ENCODE measurements at places on chromosomes 16 and 17.

DNA sequence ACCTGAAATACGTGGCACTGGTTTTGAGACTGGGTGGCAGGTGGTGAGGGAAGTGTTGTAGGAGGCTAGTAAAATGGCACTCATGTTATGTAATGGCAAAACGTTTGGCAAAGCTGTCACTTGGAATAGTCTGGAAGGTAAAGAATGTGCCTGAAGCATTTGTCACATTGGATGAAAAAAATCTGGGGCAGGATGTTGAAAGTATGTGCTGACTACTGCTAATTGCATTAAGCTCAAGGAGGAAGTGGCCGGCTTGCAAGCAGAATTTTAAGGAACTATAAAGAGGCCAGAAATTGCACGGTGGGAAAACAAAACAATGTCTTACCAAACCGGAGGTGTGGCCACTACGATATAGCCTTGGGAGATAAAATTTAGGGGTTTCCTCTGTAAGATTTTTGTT is 26.6 kb upstream of the NLRP1 start:
- DNase-seq = no peak

DNA sequence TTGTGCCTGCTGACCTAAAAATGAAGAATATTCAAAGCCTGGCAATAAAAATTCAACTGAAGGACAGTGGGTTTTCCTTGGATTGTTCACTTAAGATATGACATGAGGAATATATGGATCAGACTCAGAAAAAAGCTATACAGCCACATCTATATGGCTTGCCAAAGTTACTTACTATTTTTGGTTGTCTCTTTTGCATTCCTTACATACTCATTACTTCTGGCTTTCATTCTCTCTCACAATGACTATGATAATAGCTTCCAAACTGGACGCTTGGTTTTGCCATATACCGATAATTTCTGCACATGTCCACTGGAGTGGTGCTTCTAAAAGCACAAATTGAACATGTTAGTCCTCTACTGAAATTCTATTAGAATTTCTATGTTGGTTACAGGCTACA is 664.9 kb downstream of the CDH8 start:
- DNase-seq = no peak

GRCh38 chr17:72123530-72124437 is 3.0 kb downstream of the SOX9 start:
- DNase-seq = no peak

DNA sequence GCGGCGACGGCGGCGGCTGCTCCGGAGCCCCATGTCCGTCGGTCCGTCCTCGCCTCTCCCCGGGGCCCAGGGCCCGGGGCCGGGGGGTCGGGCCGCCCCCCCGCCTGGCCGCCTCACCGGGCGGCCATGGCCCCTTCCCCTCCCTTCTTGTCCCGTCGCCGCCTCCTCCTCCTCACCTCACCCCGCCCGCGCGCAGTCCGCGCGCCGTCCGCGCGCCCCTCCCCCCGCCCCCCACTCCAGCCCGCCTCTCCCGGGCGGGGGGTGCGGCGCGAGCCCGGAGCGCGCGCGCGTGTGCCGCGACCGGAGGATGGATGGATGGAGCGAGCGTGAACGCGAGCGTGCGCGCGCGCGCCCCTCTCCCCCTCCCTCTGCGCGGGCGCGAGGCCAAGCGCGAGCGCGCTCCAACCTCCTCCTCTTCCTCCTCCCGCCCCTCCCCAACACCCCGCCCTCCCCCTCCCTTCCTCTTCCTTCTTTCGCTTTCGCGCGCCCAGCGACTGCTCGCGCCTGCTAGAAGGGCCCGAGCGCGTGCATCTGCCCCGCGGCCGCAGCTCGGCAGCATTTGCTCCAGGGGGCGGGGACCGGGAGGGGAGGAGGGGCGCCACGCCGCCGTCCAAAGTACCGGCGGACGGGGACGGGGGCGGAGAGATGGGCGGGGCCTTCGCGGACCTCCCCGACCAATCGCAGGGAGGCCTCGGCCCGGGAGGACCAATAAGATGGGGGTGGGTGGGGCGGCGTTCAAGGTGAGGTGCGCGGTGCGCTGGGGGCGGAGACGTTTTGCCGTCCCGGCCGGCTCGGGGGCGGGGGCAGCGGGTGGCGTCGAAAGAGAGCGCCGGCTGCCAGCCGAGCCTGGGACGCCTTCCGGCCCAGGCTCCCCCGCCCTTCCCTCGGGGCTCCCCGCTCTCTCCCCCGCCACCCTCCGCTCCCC is at the start of gene ATXN7L3:
Gene ATXN7L3 (minus strand): TSS at position 332 of the 925 bp plus-strand sequence. CDS start 1,814 bp downstream, outside the sequence.
- DNase-seq = peak; percentile 94

DNA sequence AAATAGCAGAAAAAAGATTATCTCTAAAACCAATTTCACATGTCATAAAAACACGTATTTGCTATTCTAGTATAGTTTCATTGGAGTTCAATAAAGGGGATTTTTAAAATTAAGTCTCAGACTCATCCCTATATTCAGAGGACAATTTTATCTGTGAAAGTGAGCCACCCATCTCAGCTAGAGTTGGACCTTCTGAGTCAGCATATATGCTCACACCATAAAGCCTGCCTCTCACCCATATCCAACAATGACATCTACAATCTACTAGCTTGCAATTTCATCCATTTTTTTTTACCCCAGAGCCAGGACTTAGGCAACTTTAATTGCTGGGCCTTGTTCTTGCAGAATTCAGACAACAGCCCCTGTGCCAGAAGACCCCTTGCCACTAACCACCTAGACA is 165.3 kb upstream of the DYNLRB2 start:
- no peak for DNase-seq

- no peak for DNase-seq
Measured at GRCh38 chr16:79869304-79870015, 268.9 kb upstream of the MAF start.

GRCh38 chr17:58020401-58020800 is 13.4 kb upstream of the SRSF1 start:
- no peak for DNase-seq

DNA sequence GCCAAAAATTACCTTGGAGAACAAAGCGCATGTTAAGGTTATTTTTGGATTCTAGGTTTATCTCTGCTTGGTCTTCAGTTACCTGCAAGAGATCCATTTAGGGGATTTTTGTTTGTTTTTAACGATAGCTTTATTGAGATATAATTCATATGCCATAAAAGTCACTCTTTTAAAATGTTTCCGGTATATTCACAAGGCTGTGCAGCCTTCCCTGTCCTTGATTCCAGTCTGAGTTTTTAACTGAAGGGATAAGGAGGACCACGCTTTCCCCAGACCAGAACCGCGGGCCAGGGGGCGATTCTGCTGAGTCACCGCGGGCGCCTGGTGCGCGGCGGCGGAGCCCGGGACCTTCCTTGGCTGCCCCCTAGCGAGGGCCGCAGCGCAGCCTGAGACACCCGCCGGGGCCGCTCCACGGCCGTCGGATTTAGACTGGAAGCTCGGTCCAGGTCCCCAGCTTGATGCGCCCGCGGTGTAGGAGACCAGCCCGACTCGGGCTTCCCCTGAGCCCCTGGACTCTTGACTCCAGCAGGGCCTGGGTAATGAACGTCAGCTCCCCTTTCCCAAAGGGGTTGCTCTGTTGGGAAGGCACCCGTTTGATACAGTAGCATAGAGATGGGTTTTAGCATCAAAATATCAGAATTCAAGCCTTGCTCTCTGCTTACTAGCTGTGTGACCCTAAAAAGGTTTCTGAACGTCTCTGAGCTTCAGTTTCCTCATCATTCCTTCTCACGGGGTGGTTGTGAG is 50.0 kb upstream of the STH start:
- DNase-seq = peak; percentile 73

- no peak for DNase-seq
Measured at GRCh38 chr16:73756289-73757178, 540.1 kb upstream of the PSMD7 start.

- DNase-seq = no peak
Measured at GRCh38 chr17:72448019-72448418, 327.2 kb downstream of the SOX9 start.

- DNase-seq = peak; percentile 79
Measured at GRCh38 chr16:18983565-18984434, at the start of gene TMC7. TSS of gene TMC7 (plus strand) at chr16:18983934. CDS start at chr16:18984064, 130 bp downstream.

DNA sequence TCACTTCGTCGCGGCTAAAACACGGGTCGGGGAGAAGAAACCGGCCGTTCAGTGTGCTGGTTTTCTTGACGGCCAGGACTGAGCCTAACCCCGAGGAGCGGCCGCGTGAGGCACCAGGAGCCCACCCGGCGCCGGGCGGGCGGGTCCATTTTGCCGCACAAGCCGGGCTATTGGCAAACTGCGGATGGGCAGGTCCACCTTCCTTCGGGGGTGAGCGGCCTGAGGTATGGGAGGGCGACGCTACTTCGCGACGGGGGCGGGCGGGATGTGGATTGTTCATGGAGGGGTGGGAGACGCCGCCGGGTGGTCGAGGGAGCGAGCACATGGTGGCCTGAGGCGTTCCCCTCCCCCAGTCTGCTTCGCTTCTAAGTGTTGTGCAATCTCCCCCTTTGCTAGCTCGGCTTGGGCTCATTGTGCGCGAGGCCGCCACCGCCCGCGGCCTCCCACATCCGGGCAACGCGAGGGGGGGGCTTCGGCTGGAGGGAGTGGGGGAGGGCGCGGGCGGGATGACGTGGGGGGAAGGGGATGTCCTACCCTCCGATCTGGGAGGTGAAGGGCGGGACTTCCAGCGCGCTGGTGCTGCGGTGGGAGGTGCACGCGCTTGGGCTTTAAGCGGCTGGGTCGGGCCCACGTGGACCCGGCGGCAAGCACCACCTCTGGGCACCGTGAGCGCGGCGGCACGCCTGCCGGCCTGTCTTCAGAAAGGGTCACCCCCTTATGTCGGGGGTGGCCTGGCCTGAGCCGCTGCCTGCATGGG is 5.9 kb upstream of the CD68 start:
- peak; percentile 83 for DNase-seq

DNA sequence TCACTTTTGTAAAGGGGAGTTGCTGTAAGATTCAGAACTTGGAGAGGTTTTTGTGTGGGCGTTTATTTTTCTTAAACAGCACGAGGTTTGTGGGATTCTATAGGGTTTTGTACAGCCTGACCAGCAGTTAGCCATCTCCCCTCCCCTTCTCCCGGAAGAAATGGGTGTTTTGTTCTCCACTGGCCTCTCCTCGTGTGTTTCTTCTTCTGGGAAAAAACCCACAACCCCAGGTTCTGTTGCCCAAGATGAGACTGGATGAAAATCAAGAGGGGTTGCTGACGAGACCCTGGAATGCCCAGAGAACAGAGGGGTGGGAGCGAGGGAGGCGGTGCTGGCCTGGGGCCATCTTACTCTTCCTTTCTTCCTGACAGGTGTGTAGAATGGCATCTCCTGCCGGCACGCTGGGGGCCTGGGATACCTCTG is 186.1 kb downstream of the MSI2 start:
- no peak for DNase-seq

- DNase-seq = no peak
Measured at GRCh38 chr16:84373907-84374489, 5.7 kb downstream of the ATP2C2 start.

GRCh38 chr16:29806099-29806579 is at the start of gene MAZ:
TSS of gene MAZ (plus strand) at chr16:29806529. CDS start at chr16:29806702, 173 bp downstream.
- DNase-seq = no peak

GRCh38 chr16:86631444-86631843 is 53.1 kb downstream of the FOXL1 start:
- no peak for DNase-seq

- no peak for DNase-seq
Measured at GRCh38 chr17:62790564-62790986, 17.5 kb downstream of the MARCHF10 start.

- DNase-seq = no peak
Measured at GRCh38 chr17:65694601-65695000, 133.2 kb upstream of the AXIN2 start.

DNA sequence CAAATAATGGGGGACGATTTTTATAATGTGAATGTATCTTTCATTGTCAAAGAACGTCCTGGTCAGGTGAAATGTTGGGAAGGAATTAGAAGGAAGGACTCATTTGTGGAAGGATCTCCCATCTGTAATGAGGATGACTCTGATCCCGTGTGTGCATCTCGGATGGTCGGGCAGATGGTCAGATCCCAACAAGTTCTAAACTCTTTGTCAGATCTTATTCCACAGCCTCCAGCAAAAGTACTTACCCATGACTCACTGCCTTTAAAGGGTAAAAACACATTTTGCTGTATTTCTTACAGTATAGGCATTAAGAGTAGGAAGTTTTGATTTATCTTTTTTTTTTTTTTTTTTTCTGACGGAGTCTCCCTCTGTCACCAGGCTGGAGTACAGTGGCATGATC is 539 bp upstream of the KRTAP4-8 start:
- DNase-seq = no peak

GRCh38 chr16:50681021-50681885 is at the start of gene SNX20:
TSS of gene SNX20 (minus strand) at chr16:50681312. CDS start at chr16:50677526, 3,786 bp downstream.
- DNase-seq = no peak

DNA sequence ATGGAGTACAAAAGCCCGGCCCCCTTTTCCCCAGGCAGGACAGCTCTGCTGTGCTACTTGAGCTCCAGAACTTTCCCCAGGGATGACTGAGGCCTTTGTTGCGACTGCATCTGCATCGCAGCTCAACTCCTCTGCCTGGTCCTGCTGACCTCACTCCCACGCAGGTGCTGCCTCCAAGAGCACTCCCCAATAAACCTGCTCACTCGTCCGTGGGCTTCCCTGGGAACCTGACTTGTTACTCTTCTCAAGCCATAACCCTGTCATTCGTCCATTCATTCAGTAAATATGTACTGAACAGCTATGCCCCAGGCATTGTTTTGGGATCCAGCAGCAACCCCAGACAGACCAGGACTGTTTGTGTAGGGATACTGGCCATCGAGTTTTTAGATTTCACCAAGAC is 11.6 kb upstream of the RMI2 start:
- no peak for DNase-seq

DNA sequence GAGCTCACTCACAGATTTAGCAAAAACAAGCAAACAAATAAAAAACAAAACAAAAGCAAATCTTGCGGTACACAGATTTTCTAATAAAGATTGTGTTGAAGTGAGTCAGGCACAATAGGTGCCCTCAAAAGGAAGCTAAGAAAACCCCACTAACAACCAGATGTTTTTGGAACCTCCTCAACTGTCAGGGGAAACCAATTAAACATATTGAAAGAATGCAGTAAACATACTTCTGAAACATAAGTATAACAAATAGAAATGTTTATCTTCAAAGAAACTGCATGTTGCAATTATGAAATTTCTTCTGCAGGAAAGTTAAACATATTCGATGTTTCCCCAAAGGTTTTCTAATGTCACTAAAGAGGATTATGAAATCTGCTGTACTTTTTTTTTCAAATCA is 110.5 kb upstream of the CORO6 start:
- no peak for DNase-seq

GRCh38 chr17:40070709-40071312 is 8.0 kb downstream of the THRA start:
- no peak for DNase-seq

DNA sequence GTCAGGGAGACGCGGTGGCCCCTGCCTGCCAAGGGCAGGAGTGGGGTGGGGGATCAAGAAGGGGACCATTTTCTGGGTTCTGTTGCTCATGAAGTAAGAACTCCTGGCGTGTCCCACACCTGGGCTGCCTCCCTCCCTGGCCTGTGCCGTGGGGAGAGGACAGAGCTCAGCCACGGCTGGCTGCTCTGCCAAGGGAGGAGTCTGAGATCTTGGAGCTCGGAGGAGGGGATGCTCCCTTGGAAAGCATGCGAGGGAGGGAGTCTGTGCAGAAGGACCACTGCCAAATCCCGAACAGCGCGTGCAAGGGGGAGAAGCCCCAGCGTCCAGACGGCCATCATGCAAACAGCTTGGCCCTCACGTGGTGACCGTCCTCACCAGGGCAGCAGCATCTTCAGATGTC is 64.2 kb upstream of the ZNF469 start:
- DNase-seq = no peak

GRCh38 chr17:68674029-68674925 is 73.1 kb upstream of the FAM20A start:
- DNase-seq = no peak

Data from anterior cingulate cortex (tissue), 58 donors.